H1 (cell line): ENCODE measurements at places on chromosomes 3 and 15.

DNA sequence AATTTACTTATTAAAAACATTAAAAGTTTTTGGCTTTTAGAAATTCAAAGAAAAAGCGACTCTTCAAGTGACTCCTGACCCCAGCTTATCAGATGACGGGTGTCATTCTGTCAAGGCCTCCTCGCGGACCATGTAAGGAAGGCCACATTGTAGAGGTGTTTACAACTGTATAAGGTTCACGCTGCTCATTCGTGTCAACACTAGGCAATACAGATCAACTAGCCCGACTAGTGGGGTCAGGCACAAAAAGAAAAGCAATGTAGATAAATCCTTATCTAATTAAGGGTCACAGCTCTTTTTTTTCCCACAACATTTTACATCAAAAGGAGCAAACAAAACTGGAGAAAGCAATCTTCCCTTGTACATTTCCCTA lies 207.5 kb upstream of the NR2F2 start:
- DNase-seq, result no peak

DNA sequence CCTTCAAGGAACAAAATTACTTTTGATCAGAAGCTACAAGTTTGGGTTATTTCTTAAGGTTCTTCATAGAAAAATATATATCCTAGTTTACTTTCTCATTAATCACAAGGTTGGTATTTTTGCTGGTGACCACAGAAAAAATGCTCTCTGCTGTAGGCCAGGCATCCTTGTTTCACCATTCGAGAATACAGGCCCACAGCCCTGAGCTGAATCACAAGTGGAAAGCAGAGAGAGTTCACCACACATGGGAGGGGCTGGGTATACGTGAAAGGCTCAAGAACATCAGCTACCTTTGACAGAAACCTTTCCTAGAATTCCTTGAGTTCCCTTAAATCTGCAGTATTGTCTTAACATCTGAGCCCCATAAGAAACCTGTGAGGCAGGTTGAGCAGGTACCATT lies 23.2 kb downstream of the CPEB1 start:
- DNase-seq, result no peak

DNA sequence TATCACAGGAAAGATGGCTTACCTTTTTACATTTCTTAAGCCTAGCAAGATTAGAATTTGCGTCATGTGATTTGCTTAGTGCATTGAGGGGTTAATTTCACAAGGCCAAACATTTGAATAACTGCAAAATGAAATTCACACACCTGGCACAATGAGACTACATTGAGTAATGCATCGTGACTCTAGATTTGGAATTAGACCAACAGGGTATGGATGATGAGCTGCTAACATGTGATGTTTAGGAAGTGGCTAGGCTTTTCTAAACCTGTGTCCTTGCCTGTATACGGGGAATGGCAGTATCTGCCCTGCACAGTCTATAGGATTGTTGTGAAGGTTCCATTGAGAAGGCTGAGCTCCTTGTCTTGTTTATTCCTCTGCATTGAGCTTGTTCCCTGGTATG lies 160.1 kb downstream of the MFSD1 start:
- DNase-seq, result no peak

GRCh38 chr3:11539677-11540076 lies 104.0 kb downstream of the VGLL4 start:
- no peak for DNase-seq

GRCh38 chr3:156311930-156312329 lies 191.6 kb downstream of the KCNAB1 start:
- DNase-seq, result no peak

DNA sequence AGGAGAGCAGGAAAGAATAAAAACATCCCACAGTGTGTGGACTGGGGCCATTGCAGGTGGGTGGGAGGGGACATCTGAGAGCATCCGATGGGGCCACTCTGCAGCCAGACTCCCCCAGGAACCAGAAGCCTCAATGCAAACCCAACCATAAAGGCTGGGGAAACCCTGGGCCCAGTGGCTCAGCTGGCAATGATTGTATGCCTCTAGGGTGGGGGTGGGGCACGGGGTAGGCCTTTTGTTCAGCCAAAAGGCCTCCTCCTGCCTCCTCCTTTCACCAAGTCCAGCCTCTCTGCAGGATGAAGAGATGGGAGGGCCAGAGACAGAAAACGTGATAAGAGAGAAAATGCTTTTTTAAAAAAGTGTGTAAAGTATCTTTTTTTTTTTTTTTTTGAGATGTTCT lies 45.5 kb upstream of the HERC1 start:
- DNase-seq, result no peak

- no peak for DNase-seq
Measured at GRCh38 chr3:191781044-191781443, 320.1 kb downstream of the PYDC2 start.

- DNase-seq, result peak; percentile 87
Measured at GRCh38 chr15:91706322-91707032, 147.0 kb upstream of the SLCO3A1 start.

- DNase-seq, result no peak
Measured at GRCh38 chr3:161489395-161489794, 7.2 kb upstream of the OTOL1 start.

GRCh38 chr3:37163262-37164015 lies 10.9 kb downstream of the LRRFIP2 start:
- DNase-seq, result no peak

DNA sequence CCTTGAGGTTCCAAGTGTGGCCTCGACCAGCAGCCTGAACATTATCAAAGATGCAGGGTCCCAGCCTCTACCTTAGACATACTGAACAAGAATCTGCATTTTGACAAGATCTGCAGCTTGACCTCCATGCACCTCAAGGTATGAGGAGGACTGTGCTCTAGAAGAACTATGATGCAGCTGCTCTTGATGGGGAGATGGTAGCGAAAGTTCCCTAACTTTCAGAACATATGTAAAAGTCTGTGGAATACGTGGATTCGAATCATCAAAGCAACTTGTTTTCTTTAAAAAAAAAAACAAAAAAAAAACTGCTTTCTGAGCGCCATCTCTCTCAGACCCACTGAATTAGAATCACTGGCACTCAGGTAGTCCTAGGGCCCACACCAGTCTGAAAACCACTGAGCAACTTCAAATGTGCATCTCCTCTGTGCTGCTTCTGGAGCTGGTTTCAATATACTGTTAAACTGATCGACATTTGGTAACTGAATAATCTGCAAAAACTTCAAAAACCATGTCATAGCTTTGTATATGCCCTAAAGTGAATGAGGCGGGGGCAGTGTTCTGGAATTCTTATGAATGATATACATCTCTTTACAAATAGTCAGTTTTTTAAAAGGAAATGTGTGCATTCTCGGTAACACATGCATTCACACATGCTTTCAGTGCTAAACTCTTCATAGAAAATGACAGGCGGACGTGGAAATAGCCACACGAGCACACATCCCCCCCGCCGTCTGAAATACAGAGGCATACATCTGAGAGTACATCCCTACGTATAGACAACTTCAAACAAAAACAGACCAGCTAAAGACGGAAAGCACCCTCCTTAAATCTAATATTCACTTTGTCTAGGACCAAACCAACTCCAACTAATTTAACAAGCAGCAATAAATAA lies 128.8 kb downstream of the FOXP1 start:
- DNase-seq, result no peak

DNA sequence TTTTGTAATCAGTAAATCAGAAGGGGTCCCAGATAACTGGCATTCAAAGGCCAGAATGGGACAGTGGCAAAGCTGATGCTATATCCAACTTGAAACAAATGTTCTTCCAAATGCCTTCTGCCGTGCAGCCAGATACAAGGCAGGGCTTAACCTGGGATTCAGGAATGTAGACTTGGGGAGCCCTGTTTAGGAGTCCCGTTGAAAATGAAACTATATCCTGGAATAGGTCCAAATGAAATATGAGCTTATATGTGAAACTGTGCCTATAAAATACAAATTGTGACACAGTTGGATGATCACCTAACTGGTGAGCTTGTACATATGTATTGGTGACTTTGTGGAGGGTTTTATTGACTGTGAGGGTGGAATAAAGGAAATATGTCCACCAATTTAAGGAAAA lies 28.7 kb downstream of the FRMD4B start:
- no peak for DNase-seq

GRCh38 chr3:25144430-25144829 lies 283.6 kb upstream of the RARB start:
- DNase-seq, result no peak

- DNase-seq, result no peak
Measured at GRCh38 chr3:18872466-18872865, 275.8 kb upstream of the KCNH8 start.

DNA sequence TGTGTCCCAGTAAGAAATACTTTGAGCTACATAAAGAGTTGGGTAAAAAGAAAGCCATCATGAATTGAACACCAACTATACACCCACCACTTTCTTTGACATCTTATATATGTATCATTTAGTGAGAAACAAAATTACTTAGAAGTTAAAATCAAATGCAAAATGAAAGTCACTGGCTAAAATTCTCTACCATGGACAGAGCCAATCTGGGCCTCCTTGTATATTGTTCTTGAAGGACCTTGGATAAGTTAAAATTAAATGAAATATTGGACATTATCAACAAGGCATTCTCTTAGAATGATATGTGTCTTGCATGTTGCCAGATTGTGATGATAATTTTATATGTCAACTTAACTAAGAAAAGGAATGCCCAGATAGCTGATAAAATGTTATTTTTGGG lies 64.2 kb upstream of the CHL1 start:
- DNase-seq, result no peak

- no peak for DNase-seq
Measured at GRCh38 chr3:184405075-184406030, 25.5 kb downstream of the CHRD start.

- no peak for DNase-seq
Measured at GRCh38 chr3:38116471-38117162, 20.3 kb downstream of the ACAA1 start.

DNA sequence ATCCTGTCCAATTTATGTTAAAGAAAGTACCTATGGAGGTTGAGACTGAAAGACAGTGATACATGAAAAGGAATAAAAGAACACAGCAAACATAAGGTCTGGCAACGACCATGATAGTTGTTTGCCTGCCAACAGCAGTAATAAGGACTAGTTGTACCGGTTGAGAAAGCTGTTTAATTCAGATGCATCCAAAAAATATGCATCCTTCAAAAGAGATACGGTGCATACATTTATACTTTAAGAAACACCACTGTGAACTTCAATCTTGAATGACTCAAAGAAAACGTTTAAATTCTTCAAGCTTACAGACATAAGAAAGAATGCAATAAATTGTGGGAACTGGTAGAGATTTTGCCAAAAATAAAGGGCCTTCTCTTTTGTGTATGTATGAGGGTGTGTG lies 492.1 kb downstream of the NLGN1 start:
- no peak for DNase-seq

GRCh38 chr3:151827816-151828215 lies 13.9 kb downstream of the AADAC start:
- no peak for DNase-seq

GRCh38 chr3:64913515-64913914 lies 225.7 kb upstream of the ADAMTS9 start:
- no peak for DNase-seq

DNA sequence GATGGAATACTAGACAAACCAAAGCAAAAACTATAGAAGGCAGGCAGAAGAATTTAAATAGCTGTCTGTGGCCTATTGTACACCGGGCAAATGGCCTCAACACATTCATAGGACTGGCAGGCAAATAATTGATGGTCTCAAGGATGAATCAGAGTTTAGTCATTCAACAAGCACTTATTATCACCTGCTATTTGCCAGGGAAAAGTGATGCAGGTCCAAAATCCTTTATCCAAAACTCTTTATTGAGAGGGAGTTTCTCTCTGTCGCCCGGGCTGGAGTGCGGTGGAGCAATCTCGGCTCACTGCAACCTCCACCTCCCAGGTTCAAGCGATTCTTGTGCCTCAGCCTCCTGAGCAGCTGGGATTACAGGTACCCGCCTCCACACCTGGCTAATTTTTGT lies 2.3 kb downstream of the EIF2AK4 start:
- no peak for DNase-seq

- no peak for DNase-seq
Measured at GRCh38 chr3:64152086-64152485, 73.2 kb downstream of the PRICKLE2 start.

- DNase-seq, result no peak
Measured at GRCh38 chr15:41561104-41561776, 2.2 kb downstream of the TYRO3 start.

DNA sequence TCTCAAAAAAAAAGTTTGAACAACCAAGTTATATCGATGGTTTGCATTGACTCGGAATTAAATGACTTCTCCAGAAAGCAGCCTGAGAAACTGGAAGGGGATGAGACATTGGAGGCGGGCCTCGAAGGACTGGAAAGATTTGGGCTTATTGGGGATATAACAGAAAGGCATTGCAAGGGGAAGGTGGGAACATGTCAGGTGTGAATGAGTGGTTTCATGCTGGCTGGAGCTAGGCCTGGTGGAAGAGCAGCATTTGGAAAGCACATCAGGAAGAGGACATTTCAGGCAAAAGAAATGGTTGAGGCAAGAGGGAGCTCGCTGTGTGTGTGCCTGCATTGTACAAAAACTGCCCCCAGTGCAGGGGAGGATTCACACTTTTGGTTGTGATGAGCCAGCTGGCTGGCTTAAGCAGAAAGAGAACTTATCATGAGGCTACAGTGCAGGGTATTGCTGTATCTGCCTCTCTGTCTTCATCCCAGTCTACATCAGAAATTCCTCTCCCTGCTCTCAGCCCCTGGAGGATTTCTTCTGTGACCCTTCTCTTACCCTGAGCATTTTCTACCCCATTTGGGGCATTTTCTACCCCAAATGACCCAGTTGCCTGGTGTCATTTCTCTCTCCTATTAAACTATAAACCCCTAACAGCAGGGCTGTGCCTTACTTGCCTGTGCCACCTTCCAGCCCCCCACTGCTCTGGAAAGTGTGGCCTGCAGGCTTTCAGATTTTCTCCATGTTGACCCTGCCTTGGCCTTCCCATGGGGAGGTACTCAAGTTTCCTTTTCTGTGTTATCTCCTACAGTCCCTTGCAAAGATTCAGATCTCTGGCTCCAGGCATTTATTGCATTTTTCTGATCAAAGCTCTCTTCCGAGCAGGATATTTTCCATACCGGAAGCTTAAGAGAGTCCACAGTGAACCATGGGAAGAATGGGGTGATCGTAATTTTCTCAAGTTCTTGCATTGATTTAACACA lies 64.4 kb upstream of the FLNB start:
- DNase-seq, result no peak

GRCh38 chr3:71958533-71958932 lies 173.6 kb upstream of the PROK2 start:
- DNase-seq, result no peak

DNA sequence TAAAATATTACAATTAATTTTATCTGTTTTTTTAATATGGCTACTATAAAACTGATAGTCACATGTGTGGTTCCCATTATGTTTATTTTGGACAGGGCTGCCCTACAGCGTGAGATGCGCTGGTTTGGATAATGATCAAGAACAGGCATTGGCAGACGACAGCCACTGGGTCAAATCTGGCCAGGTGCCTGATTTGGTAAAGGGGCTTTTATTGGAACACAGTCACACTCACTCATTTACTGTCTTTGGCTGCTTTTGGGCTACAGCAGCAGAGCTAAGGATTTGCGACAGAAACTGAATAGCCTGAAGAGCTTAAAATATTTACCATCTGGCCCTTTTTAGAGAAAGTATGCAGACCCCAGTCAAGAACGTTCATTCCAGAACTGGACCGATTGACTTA lies 724.2 kb upstream of the CFAP20DC start:
- DNase-seq, result no peak

GRCh38 chr3:161415506-161416231 lies 44.4 kb upstream of the SPTSSB start:
- DNase-seq, result no peak
